Endodermal cell (in vitro differentiated cells): ENCODE measurements at places on chromosomes 6 and 20.

- no peak for DNase-seq
These were observed 415.6 kb upstream of the BTBD3 start for GRCh38 chr20:11502061-11502460.

GRCh38 chr6:144574796-144575195 is 289.7 kb downstream of the UTRN start:
- DNase-seq: no peak

DNA sequence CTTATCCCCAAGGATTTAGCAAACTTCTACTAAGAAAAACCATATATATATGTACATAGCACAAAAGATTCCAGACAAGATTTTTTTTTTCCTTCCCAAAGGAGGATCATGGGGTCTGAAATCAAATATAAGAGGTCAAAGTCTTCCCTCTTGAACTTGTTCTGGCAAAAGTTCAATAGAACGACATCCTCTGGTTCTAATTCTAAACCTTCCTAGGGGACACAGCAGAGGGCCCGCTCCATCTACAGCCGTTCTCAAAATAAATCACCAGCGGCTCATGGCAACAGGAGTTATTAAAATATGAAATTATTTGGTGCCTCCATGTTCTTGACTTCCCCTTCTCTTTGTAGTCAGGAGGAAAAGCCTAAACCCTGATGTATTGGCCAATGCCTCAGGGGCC is 29.0 kb downstream of the ANKRD60 start:
- DNase-seq: no peak

DNA sequence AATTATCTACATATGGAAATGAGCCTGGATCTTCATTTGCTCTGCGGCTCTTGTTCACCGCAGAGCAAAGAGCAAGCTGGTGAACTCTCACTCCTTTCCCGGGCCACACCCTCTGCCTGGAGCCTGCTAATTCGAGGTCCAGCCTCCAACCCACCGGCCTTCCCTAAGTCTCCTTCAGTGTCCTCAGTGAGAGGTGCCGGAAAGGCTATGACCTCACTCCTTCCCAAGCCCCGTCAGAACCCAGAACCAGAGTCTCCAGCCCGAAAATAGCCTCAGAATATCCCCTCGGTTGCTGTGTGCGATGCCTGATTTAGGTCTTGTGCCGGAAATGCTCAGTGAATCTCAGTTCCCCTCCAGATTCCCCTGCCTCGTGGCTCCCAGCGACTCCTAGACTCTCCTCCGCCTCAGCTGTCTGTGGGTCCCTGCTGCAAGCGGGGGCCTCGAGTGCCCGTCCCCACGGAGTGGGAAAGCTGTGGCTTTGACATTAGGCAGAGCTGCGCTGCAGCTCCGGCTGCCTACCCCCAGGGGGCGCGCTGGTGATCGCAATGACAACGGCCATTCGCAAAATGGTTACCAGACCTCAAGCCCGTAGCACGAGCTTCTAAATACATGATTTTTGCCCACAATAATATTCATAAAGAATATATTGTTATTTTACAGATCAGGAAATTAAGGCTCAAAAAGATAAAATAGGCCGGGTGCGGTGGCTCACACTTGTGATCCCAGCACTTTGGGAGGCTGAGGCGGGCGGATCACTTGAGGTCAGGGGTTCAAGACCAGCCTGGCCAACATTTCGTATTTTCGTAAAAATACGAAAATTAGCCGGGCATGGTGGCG is 4.1 kb upstream of the BNIP5 start:
- DNase-seq: peak; percentile 91

DNA sequence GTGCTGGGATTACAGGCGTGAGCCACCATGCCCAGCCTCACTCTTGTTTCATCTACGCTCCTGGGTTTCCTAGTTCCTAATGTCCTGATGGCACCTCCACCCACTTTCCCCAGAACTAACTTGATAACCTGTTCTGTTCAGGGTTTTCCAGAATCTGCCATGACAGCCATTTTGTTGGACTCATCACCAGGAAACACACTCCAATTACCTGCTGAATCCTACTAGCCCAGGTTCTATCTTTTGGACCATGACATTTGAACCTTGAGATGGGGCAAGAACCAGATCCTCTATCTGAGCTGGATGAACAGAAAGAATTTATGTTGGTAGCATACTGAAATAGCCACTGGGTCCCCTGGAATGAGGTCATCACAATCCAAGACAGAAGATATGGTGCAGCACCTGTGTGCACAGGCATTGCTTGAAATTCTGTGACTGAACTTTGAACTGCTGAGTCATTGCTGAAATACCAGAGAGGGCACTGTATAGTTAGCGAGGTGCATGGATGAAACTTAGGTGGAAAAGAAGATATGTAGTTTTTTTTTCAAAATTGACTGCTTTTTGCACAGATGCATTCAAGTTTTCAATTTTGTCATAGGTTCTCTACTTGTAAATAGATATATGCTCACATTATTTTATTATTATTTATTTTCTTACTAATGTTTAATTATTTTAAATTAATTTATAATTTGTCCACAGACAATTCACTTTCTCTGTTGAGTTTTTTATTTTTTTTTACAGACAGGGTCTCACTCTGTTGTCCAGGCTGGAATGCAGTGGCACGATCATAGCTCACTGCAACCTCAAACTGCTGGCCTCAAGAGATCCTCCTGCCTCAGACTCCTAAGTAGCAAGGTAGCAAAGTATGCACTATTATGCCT is 42.8 kb upstream of the TASP1 start:
- DNase-seq: no peak

DNA sequence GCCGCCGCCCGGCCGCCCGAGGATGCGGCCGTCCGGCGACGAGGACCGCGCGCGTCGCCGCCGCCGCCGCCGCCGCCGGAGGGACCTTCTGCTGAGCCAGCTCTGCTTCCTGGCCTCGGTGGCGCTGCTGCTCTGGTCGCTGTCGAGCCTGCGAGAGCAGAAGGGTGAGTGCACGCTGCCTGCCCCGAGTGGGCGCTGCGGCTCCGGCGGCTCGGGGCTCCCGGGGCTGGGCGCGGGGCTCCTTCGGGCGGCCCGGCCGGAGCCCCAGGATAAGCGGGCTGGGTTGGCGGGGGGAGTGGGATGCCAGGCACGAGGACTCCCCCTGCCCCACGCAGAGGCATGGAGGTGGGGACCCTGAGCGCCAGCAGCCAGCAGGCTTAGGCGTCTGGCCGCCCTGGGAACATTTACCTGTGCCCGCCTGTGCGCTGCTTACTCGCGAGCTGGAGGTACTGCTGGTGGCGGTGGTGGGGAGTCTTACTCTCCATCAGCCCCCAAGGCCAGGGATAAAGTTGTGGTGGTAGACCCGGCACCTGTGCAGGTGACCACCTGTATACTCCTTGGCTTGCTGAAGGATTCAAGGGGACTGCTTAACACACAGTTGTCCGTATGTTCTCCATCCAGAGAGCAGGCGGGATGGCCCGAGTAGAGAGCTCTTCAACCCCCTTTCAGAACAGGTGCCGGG is 520 bp downstream of the SLC24A3 start:
- peak; percentile 93 for DNase-seq

DNA sequence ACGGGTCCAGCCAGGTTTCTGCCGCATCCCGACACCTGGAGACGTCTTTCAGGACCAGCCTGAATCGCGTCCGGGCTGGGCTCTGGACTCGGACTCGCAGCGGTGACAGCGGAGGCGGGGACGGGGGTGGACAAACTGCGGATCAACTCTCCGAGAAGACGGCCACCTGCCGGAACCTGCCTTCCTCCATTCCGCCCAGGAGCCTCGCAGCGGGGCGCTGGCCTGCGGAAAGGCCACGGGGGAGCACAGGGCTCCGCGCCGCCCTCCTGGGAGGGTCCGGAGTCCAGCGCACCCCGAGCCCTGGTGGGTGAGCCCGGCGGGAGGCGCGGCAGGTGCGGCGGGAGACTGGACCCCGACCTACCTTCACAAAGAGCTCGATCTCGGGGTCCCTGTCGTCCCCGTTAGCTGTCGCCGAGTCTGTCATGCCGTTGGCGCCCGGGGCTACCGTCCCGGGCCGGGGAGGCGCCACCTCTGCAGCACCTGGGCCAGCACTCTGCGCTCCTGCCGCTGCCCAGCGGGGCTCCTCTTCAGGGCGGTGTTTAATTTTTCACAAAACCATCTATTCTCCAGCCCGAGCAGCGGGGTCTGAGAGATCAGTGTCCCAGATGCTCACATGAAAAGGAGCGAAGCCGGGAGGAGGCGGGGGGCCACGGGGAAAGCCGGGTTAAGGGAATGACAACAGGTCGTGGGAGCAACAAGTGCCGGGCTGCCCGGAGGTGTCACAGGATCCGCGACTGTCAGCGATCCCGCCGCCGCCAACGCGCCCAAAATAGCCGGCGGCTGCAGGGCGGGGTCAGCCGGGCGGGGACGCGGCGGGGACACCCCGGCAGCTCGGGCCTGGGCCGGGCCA is at the start of gene CLIC5:
Gene CLIC5 (minus strand): TSS at position 742 of the 850 bp plus-strand sequence. CDS start 318 bp downstream, at position 424.
- peak; percentile 77 for DNase-seq

GRCh38 chr6:104227508-104227907 is 632.2 kb downstream of the HACE1 start:
- DNase-seq: no peak

- no peak for DNase-seq
These were observed 37.3 kb upstream of the TOP1 start for GRCh38 chr20:40991181-40991889.

- DNase-seq: no peak
These were observed 130.9 kb downstream of the FOXA2 start for GRCh38 chr20:22453244-22454080.

- peak; percentile 44 for DNase-seq
These were observed 3.1 kb downstream of the BICRAL start for GRCh38 chr6:42784717-42785498.

DNA sequence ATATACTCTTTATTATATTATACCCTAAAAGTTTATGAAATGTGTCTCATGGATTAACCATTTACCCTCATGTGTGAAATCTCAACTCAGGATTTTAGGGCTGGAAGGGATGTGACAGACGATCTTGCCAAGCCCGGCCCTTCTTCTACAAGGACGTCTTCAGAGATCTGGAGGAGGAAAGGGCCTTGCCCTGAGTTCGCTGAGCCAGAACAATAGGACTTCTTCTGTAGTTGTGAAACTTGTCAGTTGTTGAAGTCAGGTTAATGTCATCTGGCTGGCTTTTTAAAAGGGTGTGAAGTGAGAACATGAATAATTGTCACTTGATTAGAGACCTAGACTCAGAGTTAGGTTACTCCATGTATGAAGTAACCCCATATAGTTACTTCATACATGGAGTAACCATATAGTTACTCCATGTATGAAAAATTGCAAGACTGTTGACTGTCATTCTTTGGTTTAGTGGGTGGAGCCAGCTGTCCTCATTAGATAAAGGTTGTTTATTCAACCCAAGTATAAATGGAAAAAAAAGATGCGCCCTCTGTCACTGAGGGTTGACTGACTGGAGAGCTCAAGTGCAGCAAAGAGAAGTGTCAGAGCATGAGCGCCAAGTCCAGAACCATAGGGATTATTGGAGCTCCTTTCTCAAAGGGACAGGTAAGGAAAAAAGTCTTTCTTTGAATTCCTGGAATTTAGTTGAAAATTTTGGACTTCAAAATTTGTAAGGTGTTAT is at the start of gene ARG1:
Gene ARG1 (plus strand): TSS at position 541 of the 730 bp plus-strand sequence. CDS start 57 bp downstream, at position 598.
- peak; percentile 66 for DNase-seq

DNA sequence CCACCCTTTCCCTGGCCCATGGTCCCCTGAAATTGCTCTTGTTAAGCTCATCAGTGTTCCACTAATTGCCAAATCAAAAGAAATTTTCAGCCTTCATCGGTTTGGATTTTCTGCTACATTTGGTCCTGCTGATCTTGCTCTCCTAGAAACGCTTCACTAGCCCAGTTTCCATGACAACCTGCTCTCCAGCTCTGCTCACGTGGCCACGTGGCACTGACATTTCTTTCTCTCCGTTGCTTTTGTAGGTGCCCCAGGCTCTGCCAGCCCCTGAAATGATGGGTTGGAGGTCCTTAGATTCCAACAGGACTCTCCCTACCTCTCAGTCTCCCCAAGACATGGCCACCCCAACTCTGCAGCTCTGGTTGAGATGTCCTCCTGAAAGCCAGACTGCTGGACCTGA is 45.8 kb upstream of the NNAT start:
- peak; percentile 26 for DNase-seq

DNA sequence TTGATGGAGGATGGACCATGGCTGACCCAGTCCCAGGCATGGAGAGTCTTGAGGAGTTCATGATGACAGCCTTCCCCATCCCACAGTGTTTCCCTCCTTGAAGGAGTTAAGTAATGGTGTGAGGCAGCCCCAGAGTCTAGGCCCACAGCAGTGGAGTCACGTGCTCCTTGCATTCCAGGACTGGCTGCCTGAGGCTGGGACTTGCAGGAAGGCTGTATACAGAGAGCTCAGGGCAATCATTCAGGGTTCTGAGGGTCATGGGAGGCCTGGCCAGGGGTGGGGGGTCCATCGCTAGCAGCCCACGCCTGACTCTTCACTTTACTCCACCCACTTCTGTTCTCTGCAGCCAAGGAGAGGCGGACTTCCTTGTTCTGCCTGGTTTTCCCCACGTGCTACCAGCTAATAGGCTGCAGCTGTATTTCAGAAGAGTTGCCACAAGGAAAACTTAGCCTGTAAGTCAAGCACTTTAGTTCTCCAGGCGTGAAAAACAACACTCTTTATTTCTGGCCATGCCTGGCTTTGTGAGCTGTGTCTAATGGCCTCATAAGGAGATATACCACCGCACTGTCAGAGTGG is 272.5 kb downstream of the DHX35 start:
- DNase-seq: no peak

- peak; percentile 71 for DNase-seq
These were observed 9.3 kb upstream of the NQO2 start for GRCh38 chr6:2990248-2990931.

DNA sequence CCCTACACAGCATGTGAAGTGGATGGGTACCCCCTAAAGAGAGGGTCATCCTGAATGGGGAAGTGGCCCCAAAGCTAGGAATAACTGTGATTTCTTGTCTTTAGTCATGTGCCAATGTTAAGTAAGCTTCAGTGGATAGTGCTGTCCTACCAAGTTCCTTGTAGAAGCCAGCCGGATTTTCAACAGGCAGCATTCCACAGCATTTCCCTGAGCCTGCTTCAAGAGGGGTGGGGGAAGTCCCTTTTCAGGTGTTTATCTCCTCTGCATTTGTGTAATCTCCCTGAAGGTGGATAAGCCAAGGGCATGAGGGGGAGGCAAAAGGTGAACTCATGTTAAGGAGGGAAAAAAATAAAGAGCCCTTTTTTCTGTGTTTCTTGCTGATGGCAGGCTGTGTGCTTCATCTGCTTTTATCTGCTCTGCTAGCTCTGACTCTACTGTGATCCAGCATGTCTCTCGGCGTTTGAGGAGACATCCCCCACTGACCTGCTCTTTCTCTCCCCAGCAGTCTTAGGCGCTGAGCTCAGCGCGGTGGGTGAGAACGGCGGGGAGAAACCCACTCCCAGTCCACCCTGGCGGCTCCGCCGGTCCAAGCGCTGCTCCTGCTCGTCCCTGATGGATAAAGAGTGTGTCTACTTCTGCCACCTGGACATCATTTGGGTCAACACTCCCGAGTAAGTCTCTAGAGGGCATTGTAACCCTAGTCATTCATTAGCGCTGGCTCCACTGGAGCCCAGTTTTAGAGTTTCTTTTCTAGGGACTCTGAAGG is 1.9 kb downstream of the EDN1 start:
- peak; percentile 75 for DNase-seq

GRCh38 chr6:87274660-87275274 is 47.6 kb upstream of the SMIM8 start:
- no peak for DNase-seq

GRCh38 chr6:398065-398464 is 6.5 kb downstream of the IRF4 start:
- no peak for DNase-seq
